ENCODE measurements at places on chromosomes 2 and 18.

DNA sequence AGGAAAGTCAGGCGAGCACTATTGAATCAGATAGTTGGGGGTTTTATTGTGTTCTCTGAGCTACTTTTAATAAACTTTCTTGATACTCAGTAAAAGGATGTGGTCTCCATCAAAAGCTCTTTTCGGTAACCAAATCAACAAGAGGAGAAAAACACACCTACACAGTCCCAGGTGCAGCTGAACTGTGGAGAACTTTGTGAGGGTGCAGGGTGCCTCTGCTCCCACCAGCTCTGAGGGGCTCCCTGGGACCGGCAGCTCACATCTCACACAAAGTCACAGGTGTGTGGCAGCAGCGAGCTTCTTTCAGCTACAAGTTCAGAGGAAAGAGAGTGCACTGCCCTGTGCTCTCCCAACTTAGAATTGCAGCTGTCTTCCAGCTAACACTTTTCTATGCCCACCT is 650.4 kb downstream of the RNF144A start:
- no peak for DNase-seq

DNA sequence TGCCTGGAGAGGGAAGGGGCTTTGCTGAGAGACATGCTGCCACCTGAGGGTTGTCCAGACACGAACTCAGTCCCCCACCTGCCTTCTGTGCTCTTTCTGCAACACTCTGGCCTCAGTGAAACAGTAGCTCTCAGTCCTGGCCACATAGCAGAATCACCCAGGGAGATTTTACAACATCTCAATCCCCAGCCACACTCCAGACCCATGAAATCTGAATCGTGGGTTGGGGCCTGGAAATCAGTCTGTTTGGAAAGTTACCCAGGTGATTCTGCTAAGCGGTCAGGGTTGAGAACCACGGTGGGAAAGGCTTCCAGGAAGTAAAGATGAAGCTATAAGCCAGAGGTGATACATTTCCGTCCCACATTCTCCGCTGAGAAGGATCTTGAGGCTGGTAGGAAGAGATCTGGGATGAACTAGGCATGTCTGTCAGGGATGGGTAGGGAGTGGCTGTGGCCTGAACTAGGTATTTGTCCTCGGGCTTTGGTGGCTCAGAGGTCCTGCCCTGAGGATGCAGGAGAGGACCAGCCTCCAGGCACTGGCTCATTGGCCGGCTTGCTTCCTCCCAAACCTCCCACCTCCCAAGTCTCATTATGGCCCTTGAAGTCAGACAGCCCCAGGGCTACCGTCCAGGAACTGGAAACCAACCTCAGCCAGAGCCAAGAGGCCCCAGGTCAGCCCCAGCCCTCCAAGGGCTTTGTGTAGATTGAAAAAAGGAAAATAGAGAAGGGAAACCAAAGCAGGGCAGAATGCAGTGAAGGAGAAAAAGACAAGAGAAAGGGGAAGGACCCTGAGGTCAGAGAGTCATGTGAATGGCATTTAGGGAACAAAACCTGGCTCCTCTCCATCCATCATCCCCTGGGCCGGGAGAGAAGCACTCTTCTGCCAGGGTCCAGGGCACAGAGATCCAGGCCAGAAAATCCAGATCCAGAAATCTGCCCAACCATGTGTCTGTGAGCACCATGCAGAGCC is 119.6 kb downstream of the ZFP36L2 start:
- no peak for DNase-seq

DNA sequence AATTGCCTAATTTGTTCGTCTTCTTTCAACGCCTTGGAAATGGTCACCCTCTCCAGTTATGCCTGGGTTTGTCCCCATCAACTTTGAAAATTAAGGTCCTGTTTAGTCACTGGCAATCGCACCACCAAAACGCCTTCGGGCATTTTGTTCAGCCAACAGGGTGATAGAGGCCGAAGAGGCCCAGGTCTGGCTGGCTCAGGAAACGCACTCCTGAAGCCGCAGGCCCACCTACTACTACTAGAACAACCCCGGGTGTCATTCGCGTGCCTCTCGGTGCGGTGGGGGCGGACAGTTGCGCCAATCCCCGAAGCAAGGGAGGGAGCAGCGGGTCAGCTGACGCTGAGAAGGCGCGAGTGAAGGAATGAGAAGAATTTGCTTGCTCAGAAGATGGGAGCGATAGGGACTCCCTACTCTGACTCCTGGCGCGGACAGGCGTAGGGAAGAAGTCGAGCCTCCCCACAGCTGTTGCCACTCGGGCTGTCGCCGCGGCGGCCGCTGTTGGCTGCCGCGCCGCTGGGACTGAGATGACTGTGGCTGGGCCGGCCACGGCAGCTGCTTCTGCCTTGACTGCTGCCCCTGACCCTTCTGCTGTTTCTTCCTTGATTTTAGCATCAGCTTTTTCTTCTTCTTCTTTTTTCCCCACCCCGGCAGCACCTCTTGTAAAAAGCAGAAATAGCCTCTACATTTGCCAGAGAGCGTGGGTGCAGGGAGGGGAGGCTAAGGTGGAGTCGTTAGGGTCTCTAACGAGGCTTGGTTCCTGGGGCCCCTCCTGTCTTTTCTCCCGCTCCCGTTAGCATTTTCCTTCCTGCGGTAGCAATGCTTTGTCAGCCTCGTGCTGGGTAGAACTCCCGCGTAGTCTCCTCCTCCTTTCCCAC is 387.6 kb downstream of the FIGN start:
- peak; percentile 91 for DNase-seq

DNA sequence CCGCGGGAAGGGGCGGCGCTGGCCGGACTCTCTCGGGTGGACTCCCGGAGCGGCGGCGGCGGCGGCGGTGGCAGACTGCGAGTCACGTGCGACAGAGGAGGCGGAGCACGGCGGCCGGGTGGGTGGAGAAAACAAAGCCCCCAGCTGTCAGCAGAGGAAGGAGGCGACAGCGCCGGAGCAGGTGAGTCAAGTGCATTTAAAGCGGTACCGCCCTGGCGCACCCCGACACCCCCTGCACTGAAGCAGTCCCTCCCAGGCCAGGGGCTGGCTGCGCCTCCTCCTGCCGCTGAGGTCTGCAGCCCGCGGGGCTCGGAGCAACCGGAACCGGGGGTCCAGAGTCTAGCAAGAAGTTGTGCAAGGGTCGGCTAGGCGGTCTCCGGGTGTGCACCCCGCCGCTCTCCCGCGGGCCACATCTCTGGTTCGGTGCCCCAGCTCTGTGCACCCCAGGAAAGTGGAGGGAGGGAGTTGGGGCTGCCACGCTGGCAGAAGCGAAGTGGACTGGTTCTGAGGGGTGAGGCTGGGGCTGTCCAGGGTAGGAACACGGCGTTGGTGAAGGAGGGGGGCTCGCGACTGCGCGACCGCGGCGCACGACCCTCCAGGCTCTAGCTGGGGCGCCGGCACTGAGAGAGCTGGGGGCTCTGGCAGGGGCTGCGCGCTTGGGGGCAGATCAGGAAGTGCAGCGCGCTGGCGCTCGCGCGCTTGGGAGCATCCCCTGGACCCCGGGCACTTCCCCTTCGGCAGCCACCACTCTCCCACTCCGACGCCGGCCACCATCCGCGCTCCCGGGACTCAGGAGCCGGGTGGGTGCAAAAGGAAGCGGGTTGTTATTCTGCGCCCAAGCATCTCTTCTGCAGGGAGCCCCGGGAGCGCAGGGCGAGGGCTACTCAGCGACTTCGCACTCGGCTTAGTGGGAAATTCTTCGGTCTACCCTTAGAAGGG is 64.0 kb upstream of the MAPRE2 start:
- peak; percentile 48 for DNase-seq

- no peak for DNase-seq
These were observed 22.9 kb upstream of the CUL3 start for GRCh38 chr2:224608104-224608503.

DNA sequence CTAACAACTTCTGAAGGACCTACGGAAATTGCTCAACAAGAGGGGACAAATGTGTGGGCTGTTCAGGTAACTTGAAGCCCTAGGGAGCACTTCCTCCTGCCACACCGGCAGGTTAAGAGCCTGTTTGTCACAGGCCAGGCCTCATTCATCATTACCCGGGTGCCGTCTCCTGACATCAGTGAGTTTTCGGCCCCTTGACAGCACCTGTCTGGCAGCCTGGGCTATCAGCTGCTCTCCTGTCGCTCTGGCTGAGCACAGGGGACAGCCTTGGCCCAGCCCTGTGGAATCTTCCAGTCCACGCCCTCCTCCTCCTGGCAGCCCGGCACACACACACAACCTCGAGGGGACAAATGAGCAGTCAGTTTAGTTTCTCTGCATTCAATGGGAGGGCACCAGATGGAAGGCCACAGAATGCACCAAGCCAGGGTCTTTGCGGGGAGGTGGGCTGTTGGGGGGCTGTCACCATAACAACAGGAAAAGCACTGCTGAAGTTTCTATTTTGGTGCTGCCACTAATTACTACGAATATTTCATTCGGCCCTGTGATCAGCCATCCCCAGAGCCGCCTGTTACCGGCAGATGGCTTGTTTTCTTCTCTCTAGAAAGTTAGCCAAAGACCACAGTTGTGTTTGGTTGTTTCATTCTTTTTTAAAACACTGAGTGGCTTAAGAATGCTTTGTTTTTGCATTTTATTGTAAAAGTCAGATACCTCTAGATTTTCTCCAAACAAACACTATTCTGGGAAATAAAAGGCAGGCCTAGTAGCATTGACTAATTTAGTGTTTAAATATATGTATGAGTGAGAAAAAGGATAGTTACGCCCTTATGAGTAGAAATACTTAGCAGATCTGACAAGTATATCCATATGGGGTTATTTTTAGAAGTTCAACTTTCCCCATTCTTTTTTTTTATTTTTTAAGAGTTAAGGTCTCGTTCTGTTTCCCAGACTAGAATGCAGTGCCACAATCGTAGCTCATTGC is 189.9 kb upstream of the NDUFV2 start:
- no peak for DNase-seq

DNA sequence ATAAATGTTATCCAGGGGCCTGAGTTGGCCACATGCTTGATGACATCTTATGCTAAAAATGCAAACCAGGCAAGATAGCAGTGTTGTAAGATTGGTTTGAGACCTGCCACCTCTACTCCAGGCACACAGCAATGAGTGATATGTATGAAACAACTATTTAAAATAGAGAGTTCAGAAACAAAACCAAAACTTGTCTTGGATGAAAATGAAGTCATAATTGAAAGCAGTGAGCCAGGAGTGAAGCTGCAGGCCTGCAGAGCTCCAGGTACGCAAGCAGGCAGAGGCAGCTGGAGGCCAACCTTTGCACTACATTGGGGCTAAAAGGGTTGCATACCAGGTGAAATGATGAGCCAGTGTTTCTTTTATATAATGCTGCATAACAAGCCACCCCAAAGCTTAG is 89.2 kb upstream of the SPATS2L start:
- no peak for DNase-seq

GRCh38 chr2:44620189-44620990 is 258.6 kb downstream of the CAMKMT start:
- DNase-seq: no peak

DNA sequence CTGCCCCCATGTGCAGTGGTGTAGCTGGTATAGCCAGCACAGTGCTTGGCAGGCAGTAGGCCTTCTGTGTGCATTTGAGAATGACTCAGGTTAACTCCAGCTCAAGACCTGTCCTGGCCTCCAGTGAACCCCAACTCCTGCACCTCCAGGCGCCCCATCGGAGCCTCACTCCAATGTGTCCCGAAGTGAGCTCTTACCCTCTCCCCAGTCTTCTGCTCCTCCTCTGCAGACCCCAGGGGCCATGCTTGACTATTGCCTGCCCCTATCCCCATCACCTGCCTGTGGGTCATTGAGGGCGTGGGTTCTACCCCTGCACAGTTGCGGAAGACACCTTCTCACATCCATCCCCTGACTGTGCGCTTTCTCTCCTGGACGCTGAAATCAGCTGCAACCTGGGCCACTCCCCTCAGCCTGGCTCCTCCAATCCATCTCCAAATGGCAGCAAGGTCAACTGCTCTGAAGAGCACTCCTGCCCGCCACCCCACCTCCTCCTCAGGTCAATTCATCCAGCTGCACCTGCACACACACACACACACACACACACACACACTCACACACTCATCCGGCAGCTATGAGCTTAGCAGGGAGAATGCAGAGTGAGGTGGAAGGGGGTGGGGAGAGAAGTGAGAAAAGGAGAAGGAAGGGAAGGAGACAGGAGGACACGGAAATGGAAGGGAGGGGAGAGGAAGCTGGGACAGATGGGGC is 130.3 kb upstream of the GLI2 start:
- DNase-seq: no peak

GRCh38 chr2:143440411-143441012 is 311.3 kb downstream of the ARHGAP15 start:
- no peak for DNase-seq

DNA sequence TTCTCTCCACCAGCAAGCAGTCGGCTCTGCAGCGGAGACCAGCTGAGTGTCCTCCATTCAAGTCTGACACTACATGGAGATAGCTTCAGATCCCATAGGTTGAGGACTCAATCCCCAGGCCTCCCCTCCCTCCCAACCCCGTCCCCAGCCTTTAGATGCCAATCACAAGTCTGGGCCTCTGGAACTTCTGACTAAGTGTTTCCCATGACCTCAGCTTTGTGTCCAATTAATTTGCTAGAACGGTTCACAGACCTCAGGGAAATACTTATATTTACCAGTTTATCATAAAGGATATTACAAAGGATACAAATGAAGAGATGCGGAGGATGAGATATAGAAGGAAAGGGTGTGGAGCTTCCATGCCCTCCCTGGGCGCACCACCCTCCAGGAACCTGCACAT is 77.4 kb downstream of the MERTK start:
- no peak for DNase-seq

GRCh38 chr2:55235724-55236538 is 3.4 kb downstream of the RPS27A start:
- no peak for DNase-seq

GRCh38 chr2:222320436-222321395 is 21.9 kb upstream of the PAX3 start:
- DNase-seq: no peak

DNA sequence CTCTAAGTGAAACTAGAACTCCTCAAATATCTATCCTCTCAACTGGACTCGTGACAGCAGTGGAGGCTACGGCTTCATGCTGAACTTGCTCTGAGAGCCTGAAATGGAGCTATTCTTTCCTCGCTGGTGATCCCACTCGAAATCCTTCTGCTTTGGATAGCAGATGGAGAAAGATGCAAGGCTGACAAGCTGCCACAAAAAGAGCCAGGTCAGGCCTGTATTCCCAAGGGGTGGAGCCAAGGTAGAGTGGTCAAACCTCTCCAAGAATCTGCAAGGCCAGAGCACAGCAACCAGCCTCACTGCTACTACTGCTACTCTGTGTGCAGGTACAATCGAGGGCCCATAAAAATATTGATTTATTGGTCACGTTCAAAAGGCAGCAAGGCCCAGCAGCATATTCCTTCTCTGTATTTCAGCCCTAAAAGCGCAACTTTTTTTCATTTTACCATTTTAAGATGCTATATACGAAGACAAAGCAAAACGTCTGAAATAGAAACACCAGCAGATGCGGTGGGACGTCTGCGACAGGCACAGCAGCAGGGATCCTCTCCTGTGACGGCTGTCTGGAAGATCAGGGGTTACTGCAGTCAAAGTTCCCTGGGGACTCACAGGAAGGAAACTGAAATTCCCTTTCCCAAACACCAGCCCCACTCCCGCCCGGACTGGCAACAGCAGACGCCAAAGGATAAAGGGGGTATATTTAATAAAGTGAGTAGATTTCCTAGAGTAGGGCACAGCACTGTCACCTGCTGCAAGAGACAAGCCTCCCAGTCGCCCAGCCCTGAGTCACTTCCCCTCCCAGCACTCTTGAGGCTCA is 2.4 kb downstream of the SPRED2 start:
- DNase-seq: no peak

GRCh38 chr2:127355407-127356008 is 32.3 kb downstream of the MAP3K2 start:
- peak; percentile 22 for DNase-seq

GRCh38 chr2:36088716-36089328 is 266.8 kb upstream of the CRIM1 start:
- DNase-seq: no peak

GRCh38 chr18:25886283-25886682 is 204.1 kb downstream of the SS18 start:
- DNase-seq: no peak
